ENCODE measurements at places on chromosomes 5 and 9.

DNA sequence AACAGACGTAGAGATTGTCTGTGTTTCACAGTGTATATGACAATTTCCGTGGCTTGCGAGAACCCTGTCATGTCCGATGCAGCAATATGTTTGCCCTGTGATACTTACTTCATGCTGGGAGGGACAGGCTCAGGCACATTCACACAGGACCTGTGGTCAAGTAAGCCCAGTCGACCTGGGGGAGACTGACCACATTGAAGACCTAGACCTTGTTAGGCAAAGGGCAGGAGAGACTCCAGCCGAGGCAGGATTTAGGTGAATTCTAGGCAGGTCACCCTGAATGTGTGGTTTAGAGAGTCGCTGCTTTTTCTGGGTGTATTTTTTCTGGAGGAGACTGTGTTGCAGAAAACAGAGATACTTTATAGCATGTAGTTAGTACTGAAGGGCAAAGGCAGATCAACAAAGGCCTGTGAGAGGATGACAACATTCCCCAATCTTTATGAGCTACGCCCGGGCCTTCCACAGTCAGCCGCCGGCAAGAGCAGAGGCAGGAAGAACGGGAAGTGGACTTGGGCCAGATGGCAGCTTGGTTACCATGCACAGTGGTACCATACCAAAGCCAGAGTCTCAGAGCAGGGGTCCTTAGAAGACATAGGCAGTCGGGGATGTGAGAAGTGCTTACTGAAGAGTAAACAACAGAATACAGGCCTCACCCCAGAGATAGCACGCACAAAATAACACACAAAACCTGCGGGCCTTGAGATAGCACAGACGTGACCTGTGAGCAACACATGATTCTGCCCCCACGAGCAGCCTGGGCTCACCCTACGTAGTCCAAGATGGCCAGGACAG, 220.7 kb downstream of the CACNA1B start:
- DNase-seq: no peak

DNA sequence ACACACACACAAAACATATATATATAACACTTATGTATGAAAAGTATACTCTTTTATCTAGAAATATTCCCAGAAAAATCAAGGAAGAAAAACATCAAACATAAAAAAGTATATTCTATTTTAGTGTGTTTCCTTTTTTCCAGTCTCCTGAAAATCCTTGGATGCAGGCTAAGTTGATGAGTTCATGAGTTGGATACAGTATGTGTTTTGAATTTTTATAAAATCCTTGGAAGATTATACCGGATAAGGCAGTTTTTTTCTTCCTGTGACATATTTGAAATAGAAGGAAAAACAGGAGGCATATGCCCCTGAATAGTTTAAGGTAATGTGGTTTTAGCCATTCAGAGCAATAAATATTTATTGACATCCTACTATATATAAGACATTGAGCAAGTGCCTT, 203.6 kb downstream of the SNX18 start:
- no peak for DNase-seq

- no peak for DNase-seq
Observed at GRCh38 chr9:7028591-7028990, 270.8 kb downstream of the KDM4C start.

GRCh38 chr5:51230336-51230735, 152.9 kb upstream of the ISL1 start:
- DNase-seq: no peak

GRCh38 chr9:81476813-81477490, 212.4 kb downstream of the TLE1 start:
- DNase-seq: no peak

GRCh38 chr5:133723651-133724366, 111.5 kb upstream of the FSTL4 start:
- DNase-seq: no peak

GRCh38 chr9:91047529-91047928, 245.9 kb downstream of the SYK start:
- DNase-seq: no peak

GRCh38 chr9:98958271-98958984, 14.7 kb downstream of the COL15A1 start:
- no peak for DNase-seq

- no peak for DNase-seq
Observed at GRCh38 chr5:78653681-78654366, 5.3 kb upstream of the LHFPL2 start.

- DNase-seq: no peak
Observed at GRCh38 chr5:137312011-137312410, 187.1 kb downstream of the SPOCK1 start.

DNA sequence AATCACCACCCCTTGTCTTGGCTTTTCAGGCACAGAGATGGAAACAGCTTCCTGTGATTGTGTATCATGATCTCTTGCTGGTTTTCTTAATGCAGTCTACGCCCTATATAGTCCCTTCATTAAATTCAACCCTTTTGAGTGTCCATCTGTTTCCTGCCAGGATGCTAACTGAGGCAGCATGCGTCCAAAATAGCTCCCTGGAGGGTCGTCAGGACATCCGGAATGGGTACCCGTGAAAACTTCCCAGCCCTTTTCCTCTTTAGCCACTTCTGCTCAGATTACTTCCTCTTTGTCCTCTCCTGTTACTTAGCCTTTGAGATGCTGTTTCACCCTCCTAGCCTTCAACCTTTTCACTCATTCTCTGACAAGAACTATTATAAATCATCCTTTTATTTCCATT, 79.8 kb upstream of the KLF9 start:
- no peak for DNase-seq

- no peak for DNase-seq
Observed at GRCh38 chr9:91756510-91756780, 193.6 kb downstream of the ROR2 start.

GRCh38 chr5:151569132-151570046, 21.7 kb downstream of the FAT2 start:
- no peak for DNase-seq

GRCh38 chr5:157312492-157312891, 46.6 kb downstream of the CYFIP2 start:
- no peak for DNase-seq

GRCh38 chr5:33182986-33183385, 257.8 kb upstream of the TARS1 start:
- no peak for DNase-seq
